ENCODE measurements at places on chromosomes 5 and 9.

DNA sequence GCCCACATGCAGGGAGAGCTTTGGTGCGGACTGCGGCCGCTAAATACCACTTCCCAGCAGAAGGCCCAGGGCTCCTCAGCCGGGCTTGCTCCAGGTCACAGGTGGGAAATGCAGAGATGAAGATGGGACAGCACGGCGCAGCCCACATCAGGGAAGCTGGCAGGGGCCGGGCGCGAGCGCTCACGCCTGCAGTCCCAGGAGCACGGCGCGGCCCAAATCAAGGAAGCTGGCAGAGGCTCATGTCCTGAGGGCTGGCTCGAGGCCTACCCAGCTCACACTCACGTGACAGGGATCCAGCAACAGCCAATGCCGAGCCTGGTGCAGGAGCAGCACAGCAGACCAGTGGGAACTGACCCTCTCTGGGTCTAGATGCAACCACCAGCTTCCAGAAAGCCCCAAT, 16.3 kb downstream of the LPCAT1 start:
- no peak for DNase-seq

DNA sequence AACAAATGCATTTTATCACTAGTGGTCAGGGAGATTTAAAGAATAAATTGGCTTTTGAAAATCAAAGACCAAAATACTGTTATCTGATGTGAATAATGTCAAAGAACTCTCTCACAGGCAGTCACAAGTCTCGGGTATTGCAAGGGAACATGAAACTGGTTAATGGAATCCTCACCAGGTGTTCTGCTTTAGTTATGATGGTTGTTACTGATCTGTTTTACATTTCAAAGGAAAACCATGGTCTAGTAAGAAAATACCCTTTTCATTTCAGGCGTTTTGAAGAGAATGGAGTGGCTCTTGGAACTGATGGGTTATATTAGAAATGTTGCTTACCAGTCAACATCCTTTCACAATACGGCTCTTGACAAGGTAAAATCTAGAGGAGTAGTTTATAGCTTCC, 43.4 kb downstream of the HACD4 start:
- no peak for DNase-seq

GRCh38 chr9:122498883-122499288, 11.7 kb upstream of the OR1J2 start:
- peak; percentile 79 for DNase-seq

DNA sequence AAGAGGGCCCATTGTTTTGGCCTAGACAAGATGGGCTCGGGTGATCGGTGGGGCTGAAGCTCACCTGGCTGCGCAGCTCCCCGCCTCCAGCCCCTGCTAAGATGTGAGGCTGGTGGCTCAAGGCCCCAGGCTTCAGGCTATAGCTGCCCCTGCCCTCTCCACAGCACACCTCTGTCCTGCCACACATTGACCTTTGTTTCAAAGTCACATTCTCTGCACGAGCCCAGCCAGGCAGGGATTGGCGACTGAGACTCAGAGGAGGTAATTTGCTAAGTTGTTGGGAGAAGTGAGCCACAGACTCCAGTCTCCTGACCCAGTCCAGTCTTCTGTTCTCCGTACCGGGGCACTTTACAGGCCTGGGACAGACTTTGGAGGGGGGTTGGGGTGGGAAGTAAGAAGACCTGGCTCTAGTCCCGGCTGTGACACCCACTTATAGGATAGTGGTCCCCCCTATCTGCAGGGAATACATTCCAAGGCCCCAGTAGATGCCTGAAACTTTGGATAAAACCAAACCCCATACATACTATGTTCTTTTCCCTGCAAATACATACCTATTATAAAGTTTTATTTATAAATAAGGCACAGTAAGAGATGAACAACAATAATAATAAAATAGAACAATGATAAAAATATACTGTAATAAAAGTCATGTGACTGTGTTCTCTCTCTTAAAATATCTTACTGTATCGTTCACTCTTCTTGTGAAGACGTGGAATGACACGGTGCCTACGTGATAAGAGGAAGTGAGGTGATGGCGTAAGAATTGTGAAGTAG, 13.3 kb downstream of the PDGFRB start:
- no peak for DNase-seq

GRCh38 chr5:96952974-96953730, 17.3 kb downstream of the LNPEP start:
- no peak for DNase-seq

DNA sequence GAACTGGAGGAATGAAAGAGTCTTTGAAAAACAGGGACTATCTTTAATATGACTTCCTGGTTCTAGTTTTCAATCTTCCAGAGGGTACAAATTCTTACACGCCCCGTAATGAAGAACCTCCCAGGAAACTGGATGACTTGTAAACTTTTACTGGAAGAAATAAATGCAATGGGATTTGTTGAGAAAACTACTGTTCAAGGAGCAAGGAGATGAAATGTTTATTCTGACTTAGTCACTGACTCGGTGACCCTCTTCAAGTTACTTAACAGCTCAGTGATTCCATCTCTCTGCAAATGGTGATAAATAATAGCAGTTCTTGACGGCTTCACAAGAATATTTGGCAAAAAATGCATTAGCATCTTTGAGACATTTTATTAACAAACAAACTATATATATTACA, 858.6 kb downstream of the PTPRD start:
- DNase-seq = no peak

DNA sequence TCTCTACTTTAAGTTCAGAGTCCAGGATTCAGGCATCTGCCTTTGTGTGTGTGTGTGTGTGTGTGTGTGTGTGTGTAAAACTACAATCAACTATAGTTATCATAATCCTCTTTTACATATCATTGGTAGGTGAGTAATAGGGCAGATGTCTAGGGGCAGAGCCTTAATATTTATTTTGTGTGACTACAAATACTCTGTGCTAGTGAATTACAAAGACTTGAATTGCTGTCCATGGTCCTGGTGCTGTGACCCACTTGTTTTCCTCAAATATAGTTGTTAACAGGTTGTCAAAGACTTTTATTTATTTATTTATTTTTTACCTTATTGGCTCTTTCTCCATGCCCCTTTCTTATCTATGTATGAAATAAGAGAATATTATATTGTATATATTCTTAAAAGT, 196.8 kb downstream of the ANXA1 start:
- peak; percentile 7 for DNase-seq

GRCh38 chr9:91273853-91274552, 87.7 kb downstream of the AUH start:
- peak; percentile 72 for DNase-seq

DNA sequence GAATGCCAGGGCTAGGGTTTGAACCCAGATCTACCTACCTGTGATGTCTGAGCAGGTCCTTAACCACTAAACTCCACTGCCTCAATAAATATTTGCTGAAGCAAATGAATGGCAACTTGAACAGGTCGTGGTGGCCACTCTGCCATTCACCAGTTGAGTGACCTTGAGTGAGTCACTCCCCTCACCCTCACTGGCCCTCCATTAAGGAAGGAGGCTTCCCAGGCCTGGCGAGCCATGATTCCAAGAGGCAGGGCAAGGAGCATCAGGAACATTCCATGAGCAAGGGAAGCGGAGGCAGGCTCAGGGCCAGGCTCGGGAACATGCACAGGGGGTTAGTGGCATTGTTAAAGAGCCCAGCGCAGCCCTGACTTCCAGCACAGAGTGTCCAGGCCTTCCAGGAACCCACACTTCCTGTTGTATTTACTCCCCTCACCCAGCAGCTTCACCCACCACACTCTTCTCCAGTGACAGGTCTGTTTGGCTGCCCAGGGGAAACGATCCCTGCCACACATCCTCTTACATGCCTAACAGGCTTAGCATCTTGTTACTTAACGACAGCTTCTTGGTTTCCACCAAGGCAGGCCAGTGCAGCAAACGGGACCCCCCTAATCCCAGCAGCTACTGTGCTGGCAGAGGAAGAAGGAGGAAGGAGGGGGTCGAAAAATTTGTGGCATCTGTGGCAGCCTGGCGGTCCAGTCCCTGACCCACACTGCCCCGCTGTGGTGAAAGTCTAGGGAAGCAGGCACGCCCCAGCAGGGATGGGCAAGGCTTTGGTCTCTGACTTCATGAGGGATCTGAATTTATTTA, 43.7 kb upstream of the TTC1 start:
- DNase-seq = peak; percentile 75

- DNase-seq = no peak
Measured at GRCh38 chr9:134476272-134476941, 150.2 kb downstream of the RXRA start.

DNA sequence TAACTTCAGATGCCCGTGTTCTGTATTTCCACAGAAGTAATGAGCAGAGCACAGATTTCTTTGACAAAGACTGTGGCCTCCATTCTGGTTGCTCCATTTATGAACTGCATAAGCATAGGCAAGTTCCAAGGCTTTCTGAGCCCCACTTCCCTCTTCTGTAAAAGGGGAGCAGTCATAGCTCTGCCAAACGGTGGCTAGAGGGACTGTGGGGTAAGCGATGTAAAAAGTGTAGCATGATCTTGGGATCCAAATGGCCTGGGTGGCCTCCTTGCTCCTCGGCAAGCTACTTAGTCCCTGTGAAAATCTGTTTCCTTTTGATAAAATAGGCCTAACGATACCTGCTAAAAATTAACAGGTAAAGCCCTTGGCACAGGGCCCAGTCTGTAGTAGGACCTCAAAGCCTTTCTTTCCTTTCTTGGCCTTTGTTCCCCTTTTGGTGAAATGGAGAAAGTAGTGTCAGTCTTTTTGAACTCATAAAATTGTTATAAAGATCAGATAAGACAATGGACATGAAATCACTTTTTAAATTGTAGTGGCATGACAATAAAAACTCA, 646.6 kb downstream of the ACTL7B start:
- no peak for DNase-seq

DNA sequence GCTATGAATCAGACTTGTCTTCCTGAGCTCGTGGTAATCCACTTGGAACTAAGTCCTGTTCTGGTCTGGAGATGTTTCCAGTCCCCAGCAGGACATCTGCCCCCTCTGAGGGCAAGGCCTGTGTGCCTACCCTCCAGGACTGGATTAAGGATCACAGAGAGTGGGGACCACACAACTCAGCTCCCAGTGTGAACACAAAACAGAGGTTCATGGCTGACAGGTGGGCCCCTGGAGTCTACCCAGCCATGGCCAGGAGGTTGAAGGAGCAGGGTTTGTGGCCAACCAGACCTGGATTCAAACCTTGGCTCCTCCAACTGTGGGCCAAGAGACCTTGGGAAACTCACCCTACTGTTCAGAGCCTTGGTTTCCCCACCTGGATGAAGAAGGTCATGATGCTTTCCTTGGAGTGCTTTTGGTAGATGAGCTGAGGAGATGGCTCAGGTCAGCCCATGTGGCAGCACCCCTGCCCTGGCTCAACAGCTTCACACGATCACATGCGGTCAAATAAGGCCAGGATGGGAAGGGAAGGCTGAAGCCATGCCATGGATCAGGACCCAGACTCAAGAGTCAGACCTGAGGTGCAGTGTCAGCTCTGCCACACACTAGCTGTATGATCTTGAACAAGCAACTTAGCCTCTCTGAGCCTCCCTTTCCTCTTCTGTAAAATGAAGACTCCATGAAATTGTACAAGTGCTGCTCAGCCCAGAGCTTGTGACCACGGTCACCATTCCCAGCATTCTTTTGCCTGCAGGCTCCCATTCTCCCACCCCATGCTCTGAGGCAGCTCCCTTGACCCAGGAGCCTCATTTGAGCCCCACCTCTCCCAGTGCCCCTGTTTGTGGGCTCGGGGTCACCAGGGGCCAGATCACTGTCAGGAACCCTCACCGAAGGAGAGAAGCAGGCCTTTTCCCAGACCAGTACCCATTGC, 27.3 kb upstream of the ANGPTL2 start:
- no peak for DNase-seq

- no peak for DNase-seq
Measured at GRCh38 chr9:107784235-107784958, 294.8 kb upstream of the KLF4 start.

DNA sequence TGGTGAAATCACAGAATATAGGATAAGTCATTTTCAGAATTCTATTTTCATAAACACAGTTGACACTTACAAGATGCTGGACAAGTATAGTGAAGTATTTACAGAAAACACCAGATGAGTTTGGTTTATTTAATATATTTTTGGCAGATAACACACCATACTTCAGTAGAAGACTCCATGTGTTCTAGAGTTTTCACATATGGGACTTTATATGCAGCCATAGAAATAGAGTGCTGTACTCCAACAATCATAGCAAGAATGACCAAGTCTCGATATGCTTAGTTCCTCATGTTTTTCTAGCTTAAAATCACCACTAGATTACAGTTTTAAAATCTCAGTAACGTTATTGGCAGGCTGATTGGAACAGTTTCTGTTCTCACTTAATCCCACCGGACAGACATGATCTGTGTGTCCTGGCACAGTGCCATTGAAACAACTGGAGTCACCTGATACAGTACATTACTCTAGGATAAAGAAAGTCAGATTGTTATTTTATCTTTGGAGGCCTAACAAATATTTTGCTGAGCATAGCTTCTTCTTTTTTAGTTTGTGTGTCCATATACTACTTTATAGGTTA, 45.8 kb upstream of the ERBIN start:
- DNase-seq = no peak

GRCh38 chr5:141825791-141826560, 52.2 kb downstream of the PCDH1 start:
- DNase-seq = no peak

DNA sequence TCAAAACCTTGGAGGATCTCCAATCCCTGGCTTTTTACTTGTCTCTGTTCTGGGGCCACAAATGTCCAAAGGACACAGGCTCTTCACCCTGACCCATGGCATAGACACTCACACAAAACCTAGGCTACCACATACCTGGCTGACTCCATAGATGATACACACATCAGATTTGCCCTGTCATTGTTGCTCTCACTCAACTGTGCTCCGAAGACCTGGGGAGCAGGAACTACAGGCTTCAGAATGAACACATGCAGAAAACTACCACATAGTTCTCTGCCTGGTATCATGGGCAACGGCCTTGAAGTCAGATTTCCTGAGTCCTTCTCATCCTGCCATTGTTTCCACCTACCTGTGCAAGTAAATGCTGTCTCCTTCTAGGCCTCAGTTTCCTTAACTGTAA, 226.2 kb downstream of the KIF4B start:
- no peak for DNase-seq

DNA sequence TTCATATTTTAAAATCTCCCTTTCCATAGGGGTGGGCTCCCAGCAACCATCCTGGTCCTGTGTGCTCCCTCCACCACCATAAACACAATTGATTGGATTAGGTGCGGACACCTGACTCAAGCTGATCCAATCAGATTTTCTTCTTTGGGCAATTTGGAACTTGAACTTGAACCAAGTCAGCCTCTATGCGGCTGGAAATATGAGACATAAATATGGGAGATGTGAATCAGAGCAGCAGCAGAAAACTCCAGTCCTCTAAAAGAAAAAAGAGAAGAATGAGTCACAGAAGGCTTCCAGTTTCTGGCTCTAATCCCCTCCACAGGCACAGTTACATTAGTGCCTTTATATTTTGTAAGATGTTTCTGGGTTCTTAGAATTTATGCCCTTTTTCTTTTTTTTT, 306.6 kb downstream of the MLLT3 start:
- peak; percentile 75 for DNase-seq

DNA sequence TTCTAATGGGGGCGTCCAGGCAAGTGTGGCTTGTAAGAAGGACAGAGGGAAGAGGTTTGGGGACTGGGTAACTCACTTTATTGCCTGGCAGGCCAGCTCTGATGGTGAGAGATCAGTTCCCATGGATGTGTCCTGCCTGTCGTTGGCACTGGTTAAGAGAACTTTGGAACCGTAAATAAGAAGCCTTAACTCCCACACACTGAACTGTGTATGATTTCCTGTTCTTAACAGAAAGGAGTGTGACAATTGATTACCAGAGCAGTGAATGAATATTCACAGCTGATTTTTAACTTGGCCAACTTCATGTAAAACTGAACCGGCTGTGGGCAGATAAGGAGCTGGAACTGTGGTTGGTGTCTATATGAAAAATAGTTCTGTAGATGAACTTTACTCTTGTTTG, 63.2 kb downstream of the MEGF10 start:
- DNase-seq = no peak
